Activated naive CD4-positive, alpha-beta T cell treated with anti-CD3 and anti-CD28 coated beads for 36 hours (primary cell): ENCODE measurements at places on chromosomes 4 and X.
A peak's percentile ranks its signal among the peaks of the same experiment; 100 is the strongest.

GRCh38 chrX:14528629-14529289 lies 577 bp upstream of the GLRA2 start:
- peak; percentile 77 for DNase-seq

GRCh38 chr4:18075823-18076433 lies 54.4 kb upstream of the LCORL start:
- DNase-seq, result peak; percentile 54

DNA sequence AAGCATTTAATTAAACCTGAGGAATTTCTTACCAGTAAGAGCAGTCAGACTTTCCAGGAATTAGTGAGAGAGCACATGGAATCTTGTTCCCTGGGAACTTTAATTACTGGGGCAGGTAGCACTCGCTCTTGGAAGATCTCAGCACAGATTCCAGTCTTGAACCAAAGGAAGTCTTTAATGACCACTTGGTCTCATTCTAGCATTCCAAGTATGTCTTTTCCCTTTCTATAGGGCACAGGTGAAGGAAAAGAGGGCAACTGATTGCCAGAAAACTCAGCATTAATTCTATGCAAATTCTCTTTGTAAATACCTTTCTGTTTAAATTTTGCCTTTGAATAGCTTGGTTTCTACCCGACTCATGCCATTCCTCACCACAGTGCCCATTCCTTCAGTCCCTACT lies 236.6 kb downstream of the LDB2 start:
- DNase-seq, result no peak

DNA sequence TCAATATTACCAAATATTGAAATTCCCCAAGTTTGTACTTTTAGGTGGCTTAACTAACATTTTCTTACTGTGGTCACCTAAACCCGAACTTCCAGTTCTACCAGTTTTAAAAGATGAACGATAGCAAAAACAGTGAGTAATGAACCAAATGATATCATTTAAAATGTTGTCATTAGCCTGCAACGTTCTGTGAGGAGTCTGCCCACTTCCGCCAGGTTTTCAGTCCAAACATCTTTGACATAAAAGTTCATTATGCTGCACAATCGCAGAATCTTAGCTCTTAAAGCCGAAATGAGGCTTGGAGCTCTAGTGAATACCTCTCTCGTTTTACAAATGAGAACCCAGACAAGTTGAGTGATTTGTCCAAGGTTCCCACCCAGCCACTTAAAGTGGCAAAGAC lies 762 bp downstream of the PIGA start:
- peak; percentile 27 for DNase-seq

DNA sequence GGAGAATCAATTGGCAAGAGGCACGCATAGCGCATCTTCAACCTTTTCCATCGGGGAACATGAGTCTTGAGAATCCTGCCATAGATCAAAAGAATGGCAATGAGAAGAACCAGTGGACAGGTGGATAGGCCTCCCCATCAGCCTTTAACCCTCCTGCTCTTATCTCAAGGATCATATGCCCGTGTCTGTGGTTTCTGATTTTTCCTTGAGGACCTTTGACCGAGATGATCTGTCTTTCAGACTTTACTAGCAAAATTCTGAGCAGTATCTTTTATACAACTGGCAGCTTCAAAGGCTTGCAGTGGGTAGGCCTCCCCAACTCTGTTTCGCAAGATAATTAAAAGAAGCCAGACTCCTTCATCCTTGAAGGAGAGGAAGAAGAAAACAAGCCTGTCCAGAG lies 174.4 kb downstream of the REPS2 start:
- DNase-seq, result no peak

DNA sequence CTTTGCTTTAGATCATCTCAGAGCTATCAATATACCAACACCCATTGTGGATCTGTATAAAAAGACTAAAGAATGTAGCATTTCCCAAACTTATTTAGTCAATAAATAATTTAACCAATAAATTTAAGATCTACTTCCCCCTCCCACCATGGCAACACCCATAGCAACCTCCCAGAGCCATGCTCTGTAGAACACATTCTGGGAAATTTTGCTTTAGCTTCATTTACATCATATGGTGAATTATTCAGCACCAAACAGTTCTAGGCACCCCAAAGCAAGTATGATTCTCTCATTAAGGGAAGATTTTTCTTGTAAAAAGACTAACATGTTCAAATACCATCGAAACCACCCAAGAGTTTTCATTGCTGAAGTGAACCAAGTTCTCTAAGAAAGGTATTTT lies 80.5 kb upstream of the GPR34 start:
- DNase-seq, result no peak

GRCh38 chr4:6840062-6840976 lies 57.8 kb downstream of the KIAA0232 start:
- DNase-seq, result no peak

DNA sequence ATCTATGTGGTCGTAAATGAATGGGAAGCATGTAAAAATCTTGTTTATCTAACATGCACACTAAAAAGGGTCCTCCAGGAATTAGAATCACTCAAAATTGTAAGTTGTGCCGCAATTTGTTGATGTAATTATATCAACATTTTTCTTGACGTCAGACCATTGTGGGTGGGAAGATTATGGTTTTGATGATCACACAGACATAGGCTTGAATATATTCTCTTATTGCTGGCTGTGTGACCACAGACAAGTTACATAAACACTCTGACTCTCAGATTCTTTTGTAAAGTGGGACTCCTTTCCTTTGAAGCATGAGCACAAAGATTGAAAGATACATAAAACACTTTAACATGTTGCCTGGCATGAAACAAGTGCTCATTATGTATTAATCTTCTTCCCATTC lies 51.5 kb downstream of the IL1RAPL1 start:
- DNase-seq, result no peak

- no peak for DNase-seq
Observed at GRCh38 chr4:58961925-58962324, 1851.7 kb upstream of the IGFBP7 start.

DNA sequence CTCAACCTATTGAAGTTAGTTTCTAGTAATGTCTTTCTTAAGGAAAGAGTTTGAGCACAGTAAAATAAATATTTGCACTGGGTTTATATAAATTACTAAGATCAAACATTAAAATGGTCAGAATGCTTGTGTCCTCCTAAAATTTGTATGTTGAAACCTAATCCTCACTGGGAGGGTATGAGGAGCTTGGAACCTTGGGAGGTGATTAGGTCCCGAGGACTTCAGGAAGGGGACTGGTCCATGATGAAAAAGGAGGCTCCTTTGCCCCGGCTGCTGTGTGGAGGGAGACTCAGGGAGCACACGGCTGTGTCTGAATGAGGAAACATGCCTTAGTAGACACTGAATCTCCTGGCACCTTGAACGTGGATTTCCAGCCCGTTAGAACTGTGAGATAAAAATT lies 221.9 kb downstream of the TENM3 start:
- no peak for DNase-seq

GRCh38 chr4:182189103-182189878 lies 53.9 kb upstream of the TENM3 start:
- DNase-seq, result no peak

DNA sequence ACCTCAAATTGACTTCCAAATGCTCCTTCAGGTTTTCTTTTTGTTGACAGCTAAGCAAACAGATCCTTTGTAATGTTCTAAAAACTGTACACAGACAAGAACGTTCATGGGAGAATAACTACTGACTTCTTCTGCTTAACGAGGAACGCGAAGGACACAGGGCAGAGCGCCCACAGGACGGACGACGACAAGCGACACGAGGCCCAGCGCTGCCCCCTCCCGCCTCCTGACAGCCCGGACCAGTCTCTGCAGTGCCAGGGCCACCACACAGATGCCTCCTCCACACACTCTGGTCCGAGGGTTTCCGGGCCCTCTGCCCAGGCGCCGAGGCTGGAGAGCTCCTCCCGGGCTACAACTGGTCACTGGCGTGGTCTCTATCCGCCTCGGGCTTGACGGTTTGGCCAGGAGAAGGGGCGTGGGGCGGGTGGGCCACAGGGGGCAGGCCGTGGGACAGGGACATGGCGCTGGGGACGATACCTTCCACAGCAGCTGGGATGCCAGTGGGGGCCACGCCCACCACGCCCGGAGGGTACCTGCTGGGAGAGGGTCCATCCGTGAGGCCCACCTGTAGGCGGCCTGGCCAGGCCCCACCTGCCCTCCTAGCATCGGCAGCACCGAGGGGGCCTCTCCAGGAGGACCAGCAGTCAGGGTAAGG lies 36.9 kb downstream of the CTBP1 start:
- no peak for DNase-seq

DNA sequence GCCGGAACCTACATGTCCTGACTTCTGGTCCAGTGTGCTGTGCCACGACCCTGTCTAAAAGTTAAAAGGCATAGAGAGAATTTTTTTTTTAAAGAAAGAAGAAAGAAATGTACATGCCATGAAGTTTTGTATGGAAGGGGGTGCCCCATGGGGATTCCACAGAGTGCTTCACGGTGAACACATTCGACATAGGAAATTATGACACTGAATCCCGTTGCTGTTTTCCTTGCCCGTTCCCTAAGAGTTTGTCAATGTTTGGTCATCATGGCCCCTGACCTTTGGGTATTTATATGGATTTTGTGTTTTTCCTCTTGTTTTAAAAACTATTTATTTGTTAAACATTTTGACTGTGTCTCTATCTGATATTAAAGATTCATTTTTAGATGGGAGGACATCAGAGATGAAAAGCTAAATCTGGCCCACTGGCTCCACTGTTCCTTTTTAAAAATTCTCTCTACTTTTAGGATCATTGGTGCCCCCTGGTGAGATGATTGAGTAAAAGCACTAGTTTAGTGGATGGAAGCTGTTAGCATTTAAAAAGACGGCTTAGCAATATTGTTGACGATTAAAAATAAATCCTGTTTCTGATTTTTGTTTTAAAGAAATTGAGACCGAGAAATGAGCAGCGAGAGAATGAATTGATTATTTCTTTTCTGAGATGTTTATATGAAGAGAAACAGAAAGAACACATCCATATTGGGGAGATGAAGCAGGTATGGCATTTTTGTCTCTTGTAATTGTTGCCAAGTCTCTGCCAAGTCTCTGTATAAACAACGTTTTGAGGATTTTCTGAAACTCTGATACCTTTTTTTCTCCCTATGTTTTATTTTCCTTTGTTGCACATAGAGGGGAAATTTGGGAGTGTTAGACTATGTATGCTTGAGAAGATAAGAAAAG lies 75.0 kb downstream of the PTTG2 start:
- peak; percentile 49 for DNase-seq

DNA sequence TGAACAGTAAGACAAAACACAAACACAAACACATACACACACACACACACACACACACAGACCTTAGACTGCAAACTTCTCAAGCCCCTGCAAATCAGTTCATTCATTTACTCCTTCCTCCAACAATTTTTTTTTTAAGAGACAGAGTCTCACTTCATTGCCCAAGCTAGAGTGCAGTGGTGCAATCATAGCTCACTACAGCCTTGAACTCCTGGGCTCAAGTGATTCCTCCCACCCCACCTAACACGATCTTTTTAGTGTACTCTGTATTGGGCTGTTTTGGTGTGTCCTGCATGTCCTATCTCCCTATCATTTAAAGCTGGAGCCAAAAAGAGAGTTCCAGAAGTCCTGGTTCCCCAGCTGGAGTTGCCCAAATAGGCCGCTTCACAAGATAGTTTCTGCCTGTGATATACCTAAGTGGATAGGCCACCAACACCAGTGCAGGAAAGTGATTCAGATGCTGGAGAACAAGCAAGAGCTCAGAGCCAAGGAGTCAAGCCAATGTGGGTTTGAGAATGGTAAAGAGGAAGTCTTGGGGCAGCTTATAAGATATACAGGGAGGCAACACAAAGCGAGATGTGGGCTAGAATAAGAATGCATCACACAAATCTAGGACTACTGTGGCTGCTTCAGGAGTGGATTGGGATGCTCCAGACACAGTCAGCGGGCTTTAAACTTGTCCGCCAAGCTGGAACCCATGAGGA lies 85.4 kb upstream of the RAPGEF2 start:
- no peak for DNase-seq

GRCh38 chr4:19301527-19301926 lies 950.2 kb upstream of the SLIT2 start:
- DNase-seq, result no peak

DNA sequence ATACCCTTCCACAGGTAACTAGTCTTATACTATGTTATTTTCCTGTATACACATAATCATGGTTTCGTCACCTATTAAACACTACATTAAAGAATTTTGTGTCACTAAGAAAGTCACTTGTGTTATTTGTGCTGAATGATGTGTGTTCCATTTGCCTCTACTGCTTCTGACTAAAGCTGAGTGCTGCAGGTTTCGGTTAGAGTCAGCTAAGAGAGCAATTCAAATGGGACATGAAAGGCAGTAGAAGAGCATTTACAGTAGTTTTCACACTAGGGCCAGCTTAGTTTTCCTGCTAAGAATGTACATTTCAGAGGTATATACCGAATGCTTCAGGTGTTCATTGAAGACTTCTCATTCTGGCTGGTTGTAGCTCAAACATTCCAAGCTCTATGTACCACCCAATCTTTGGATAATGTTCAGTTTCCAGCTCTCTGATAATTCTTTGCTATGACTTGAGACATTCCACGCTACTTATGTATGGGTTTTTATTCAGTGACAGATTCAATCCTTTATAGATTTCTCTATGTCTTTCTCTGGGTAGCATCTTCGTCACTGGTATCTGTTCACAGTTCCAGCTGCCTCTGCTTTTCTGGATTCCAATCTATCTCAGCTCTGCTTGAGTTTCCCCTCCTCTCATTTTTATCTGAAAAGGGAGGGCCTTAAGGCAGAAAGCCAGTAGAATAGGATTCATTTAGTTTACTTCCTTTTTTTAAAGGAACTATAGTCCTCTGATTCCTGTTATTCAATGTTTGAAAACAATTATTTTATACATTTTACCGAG lies 164.4 kb downstream of the CXXC4 start:
- DNase-seq, result no peak

- no peak for DNase-seq
Observed at GRCh38 chr4:166482758-166483157, 609.7 kb downstream of the TLL1 start.

DNA sequence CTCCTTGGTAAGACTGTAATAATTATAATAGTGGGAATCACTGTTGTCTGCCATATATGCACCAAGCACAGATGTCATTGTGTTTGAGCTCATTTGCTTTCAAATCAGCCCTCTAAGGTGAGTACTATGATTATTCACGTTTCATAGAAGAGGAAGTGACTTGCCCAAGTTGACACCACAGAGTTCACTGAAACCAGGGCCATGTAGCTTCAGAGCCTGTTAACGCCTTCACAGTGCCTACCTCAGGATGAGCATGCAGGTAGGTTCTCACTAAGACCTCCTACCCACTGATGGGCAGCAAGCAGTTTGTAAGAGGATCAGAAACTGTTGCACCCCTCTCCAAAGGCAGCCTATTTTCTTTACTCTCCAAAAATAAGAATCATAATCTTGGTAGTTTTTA lies 27.4 kb downstream of the TMPRSS11A start:
- no peak for DNase-seq

- no peak for DNase-seq
Observed at GRCh38 chr4:24775032-24775605, 20.3 kb upstream of the SOD3 start.

- no peak for DNase-seq
Observed at GRCh38 chr4:100986360-100986868, 360.9 kb downstream of the PPP3CA start.

DNA sequence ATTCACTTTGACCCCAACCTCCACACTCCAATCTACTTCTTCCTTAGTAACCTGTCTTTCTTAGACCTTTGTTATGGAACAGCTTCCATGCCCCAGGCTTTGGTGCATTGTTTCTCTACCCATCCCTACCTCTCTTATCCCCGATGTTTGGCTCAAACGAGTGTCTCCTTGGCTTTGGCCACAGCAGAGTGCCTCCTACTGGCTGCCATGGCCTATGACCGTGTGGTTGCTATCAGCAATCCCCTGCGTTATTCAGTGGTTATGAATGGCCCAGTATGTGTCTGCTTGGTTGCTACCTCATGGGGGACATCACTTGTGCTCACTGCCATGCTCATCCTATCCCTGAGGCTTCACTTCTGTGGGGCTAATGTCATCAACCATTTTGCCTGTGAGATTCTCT lies 344 bp downstream of the OR13H1 start:
- DNase-seq, result no peak
